Fibroblast of pulmonary artery (primary cell): ENCODE measurements at places on chromosomes 3 and 15.
A peak's percentile ranks its signal among the peaks of the same experiment; 100 is the strongest.

DNA sequence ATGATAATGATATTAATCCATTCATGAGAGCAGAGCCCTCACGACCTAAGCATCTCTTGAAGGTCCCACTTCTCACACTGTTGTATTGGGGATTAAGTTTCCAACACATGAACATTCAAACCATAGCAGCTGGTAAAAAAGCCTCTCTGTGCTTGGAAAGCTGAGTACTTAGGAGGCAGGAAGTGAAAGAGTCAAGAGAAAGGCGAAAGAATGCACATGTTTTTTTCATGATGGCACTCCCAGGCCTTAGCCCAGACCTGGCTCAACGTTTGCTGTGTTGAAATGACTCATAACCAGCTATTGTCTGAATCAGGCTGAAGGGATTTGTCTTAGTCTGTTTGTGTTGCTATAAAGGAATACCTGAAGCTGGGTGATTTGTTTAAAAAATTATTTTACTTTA, 84.4 kb upstream of the RGMA start:
- peak; percentile 63 for DNase-seq

- no peak for DNase-seq
Measured at GRCh38 chr15:96358001-96358801, 27.7 kb downstream of the NR2F2 start.

DNA sequence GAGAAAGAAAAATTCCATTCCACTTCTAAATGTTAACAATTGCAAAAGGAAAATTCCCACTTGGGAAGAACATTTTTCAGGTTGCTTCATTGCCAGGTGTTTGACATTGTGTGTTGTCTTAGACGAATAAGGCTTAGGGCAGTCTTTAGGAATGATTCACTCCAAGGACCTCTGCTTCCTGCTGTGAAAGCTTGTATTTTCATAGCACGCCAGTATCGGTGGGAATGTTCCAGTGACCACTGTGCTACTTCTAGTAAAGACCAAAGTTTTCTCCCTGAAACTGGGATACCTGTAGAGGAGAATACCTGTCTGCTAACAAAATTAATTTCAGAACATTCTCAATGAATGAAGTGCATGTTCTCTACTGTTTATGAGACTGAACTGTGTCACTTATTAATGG, 64.1 kb downstream of the CDIN1 start:
- peak; percentile 3 for DNase-seq

GRCh38 chr3:4313606-4314293, 10.6 kb downstream of the SETMAR start:
- DNase-seq = no peak

- no peak for DNase-seq
Measured at GRCh38 chr3:15326037-15326436, 6.3 kb downstream of the SH3BP5 start.

DNA sequence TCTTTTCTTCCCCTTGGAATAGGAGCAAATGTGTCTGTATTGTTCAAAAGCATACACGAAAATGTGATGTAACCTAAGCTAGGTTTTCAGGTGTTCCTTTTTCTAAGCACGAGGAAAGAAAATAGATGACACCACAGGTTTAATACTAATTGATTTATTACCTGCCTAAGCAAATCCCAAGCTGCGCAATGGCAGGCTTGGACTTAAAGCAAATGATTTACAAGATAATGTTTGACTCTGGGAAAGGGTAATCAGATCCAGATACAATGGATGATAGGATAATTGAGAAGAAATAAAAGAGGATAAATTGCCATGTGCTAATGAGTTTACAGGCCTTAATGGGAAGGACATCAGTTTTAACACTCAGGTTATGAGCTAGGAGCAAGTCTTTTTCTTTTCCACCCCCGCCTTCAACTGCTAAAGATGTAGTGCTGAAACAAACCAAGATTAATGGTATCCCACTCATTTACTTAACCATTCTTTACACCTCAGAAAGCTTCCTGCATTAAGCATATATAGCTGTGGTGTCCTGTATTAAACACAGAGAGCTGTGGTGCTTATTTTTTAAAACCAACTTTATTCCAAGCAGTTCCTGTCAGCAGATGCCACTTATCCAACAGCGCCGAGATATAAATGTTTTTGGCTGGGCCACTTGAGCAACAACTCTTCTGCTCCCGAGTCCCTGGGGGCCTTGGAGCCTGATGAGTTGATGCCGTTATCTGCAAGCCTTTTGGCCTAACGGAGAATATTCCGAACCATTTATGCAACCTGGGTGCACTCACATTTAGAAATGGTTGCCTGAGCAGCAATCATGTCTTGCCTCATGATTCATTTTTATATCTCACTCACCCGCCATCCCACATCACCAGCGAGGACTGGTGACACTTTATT, 205.5 kb downstream of the MECOM start:
- DNase-seq = peak; percentile 54

GRCh38 chr15:80234883-80235282, 17.1 kb downstream of the CTXND1 start:
- DNase-seq = peak; percentile 50

- no peak for DNase-seq
Measured at GRCh38 chr15:60219866-60220265, 177.9 kb downstream of the ANXA2 start.

DNA sequence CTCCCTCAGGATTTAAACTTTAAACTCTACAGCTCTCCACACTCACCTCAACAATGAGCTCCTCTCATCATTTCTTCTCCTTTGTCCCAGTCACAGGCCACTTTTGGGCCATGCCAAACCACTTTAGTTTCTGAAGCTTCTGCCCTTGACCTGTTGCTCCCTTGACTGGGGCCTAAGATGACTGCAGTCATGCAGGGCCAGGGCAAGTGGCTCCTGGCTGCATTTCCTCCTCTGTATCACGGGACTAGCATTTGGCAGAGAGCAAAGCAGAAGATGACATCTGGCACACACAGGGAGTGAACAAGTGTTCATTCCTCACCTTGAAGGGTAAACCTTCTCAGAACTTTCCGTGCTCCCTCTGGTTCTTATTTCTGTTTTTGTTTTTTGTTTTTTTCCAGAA, 136.9 kb downstream of the PDE8A start:
- no peak for DNase-seq

GRCh38 chr3:90062631-90063200, 955.3 kb downstream of the EPHA3 start:
- peak; percentile 7 for DNase-seq

GRCh38 chr3:101495552-101495951, 17.5 kb downstream of the SENP7 start:
- DNase-seq = no peak

- peak; percentile 13 for DNase-seq
Measured at GRCh38 chr3:48299746-48300712, 33.4 kb downstream of the SPINK8 start.

DNA sequence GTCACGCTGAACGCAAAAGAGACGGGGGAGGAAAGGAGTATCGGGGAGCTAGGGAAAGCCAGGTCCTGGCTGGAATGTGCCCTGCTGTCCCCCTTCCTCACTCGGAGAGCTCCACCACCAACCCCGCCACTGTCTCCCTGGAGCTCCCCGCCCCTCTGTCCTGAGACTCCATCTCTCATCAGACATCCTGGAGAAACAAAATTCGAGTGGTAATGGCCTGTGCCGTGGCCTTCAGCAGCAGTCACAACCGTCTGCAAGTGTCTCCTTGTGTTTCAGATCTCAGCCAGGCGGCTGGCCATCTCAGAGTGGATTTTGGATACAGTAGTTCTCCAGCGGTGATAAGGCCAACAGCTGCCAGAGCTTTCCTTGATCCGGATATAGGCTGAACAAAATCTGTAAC, 76.9 kb downstream of the OCA2 start:
- DNase-seq = no peak

DNA sequence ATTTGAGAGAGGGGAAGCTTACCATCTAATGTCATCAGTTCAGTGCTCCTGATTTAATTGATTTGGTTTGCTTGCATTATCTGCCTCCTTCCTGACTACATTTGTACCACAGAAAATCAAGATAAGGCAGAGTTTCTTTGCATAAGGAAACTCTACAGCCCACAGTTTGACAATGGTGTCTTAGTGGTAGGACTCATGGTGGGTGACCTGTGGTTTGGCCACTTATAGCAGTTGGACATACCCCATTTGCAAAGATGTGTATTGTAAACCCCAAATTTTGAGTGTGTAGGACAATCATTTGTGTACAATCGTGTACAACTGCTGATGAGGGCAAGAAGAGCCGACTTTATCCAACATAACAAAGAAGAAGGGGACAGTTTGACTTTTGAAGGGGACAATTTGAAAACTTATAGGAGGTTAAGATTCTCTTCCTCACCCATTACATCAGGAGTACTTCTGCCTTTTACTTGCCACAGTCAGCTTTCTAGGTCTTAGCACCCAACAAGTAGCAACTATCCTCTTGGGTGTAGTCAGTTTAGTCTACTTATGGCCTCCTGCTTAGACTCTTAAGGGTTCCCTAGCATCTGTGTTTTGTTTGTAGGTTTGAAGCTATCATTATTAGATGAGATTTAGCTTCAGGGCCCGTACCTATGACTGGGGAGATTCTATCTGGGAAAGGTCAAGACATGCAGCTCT, 6.2 kb downstream of the TGFBR2 start:
- no peak for DNase-seq

GRCh38 chr3:127886956-127887231, 28.1 kb upstream of the KBTBD12 start:
- DNase-seq = no peak

DNA sequence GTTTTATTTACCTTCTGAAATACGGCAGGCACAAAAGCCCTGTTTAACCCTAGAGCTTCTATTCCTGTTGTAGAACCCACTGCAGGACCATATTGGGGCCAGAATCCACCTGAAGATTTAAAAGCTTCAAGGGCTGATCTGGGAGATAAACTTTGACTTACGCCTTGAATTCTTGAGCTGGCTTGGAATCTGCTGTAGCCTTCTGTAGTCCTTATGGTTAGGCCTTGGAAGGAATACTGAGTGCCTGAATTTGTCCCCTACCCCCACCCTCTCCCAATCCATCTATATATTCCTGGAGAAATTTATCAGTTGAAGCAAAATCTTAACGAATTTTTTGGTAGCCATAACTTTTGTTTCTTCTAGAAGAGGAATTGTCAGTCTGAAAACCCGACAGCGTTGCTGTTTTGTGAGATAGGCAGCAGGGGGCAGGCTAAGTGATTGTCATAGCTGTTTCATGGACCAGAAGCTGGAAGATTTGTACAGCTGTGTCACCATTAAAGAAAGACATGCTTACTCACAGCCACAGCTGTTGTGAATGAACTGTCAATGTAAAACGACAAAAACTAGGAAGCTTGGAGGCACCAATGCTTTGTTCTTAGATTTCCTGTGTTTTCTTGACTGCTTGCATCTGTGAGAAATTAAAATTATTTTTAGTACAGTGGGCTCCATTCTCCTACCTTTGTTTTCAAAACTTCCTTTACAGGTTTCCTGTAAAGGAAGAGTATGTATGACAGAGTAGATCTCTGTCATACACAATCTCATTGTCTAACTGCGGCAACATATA, 12.8 kb downstream of the LXN start:
- peak; percentile 87 for DNase-seq

GRCh38 chr3:69442771-69443311, 57.0 kb upstream of the FRMD4B start:
- no peak for DNase-seq

- no peak for DNase-seq
Measured at GRCh38 chr15:64743691-64744090, 31.7 kb downstream of the RBPMS2 start.
